CD4-positive, alpha-beta memory T cell (primary cell): ENCODE measurements at places on chromosomes 13 and 19.

DNA sequence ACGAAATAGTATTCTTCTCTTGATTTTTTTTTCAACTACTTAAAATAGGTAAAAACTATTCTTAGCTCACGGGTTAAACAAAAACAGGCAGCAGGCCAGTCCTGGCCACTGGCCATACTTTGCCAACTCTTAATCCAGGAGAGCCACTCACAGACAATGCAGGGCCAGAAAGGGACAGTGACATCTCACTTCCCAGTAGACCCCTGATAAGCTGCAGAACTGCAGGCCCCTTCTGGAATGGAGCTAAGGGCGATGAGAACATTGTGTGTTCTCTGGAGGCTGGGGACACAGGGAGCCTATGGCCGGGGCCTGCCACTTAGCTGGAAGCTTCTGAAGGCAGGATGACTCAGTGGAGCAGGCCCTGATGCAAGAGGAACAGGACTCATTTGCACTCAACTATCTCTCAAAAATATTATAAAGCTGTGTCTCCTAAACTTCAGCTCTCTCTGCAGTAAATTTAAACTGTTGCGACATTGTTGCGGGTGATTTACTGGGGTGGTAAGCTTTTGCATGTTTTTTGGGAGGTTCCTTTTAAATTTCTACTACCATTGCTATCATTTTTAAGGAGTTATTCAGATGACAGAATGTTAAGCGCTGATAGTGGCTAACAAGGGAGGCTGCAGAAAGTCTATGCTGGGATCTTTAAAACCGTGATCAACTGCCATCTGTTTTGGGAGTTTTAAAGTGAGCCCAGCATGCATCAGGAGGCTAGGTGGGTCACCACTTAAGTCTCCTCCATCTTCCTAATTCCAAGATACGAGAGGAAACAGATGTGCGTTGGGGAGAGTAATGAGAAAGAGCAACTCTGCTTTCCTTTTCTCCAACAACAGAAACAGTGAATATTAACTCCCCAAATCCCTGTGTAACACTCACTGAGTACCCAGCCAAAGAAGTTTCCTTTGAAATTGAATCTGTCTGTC, 33.2 kb upstream of the KATNAL1 start:
- no peak for DNase-seq

GRCh38 chr13:109180905-109181425, 551.6 kb downstream of the MYO16 start:
- no peak for DNase-seq

DNA sequence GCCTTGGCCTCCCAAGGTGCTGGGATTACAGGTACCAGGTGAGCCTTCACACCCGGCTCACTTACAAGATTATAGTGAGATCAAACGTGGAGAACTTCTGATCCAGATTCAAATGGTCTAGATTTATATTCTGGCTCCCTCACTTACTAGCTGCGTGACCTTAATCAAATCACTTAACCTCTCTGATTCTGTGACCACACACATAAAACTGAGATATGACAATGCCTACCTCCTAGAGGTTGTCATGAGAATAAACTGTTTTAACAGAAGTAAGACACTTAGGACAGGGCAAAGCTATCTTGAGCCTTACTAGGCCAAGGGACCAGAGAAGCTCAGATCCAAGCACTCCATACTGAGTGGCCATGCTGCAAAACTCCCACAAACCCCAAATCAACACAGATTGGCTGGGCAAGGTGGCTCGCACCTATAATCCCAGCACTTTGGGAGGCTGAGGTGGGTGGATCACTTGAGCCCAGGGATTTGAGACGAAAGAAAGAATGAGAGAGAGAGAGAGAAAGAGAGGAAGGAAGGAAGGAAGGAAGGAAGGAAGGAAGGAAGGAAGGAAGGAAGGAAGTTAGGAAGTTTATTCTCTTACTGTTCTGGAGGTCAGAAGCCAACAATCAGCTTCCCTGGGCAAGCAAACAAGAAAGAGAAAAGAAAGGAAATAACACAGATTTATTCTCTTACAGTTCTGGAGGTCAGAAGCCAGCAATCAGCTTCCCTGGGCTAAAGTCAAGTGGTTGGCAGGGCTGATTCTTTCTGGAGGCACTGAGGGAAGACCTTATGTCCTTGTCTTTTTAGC, 46.1 kb upstream of the MAP3K10 start:
- DNase-seq: no peak

DNA sequence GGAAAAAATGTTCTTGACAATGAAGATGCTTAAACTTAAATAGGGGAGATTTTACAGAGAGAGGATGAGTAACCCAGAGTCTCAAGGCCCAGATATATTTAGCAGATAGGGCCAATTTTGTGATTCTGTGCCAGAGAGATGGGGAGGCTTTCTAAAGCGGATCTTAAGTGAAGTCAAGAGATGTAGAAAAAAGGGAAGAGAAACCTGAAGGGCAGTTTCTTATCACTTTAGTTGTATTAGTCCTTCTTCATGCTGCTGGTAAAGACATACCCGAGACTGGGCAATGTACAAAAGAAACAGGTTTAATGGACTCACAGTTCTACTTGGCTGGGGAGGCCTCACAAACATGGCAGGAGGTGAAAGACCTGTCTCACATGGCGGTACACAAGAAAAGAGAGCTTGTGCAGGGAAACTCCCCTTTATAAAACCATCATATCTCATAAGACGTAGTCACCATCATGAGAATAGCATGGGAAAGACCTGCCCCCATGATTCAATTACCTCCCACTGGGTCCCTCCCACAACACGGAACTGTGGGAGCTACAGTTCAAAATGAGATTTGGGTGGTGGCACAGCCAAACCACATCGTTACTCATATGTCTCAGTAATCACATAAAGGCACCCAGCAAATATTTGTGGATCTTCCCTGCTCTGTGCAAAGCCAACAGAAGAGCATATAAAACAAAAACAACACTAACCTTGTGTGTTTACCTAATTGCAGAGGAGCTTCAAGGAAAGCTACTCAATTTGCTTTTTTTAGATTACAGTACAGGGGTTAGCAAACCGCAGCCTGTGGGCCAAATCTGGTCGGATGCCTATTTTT, 102.6 kb upstream of the MYCBP2 start:
- no peak for DNase-seq

DNA sequence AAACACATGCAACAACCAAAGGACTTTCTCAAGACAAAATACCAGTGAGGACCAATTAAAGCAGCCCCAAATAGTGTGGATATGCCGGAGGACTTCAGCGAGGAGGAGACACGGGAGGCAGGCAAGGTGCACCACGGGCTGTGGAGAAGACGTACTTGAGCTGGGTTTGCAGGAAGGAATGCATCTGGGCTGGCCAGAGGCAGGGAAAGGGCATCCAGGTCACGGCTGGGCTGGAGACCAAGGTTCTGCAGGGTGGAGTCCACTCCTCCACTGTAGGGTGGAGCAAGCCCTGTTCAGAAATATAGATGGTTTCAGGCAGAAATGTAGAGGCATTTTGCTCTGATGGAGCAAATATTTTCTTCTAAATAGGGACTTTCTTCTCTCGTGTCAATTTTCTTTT, 36.6 kb upstream of the MEDAG start:
- no peak for DNase-seq

- DNase-seq: no peak
These were observed 474 bp upstream of the IFT88 start for GRCh38 chr13:20566468-20566897.

- DNase-seq: no peak
These were observed 440.0 kb downstream of the KCTD12 start for GRCh38 chr13:76446191-76446590.

DNA sequence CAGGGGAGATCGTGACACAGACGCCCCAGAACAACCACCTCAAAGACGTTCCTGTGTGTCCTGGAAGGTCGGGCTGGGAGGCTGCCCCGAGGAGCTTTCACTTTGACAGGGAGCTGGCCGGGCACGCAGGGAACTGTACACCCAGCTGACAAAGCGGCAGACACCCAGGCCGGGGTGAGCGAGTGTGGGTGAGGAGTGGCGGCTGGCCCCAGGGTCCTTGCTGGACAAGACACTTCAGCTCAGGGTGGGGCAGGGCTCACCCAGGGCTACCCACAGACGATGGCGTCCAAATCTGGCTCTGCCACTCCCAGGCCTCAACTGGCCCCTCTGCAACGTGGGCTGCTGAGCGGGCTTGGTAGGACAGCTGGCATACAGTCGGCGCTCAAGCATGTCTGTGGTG, 2.0 kb downstream of the FGF22 start:
- DNase-seq: no peak

DNA sequence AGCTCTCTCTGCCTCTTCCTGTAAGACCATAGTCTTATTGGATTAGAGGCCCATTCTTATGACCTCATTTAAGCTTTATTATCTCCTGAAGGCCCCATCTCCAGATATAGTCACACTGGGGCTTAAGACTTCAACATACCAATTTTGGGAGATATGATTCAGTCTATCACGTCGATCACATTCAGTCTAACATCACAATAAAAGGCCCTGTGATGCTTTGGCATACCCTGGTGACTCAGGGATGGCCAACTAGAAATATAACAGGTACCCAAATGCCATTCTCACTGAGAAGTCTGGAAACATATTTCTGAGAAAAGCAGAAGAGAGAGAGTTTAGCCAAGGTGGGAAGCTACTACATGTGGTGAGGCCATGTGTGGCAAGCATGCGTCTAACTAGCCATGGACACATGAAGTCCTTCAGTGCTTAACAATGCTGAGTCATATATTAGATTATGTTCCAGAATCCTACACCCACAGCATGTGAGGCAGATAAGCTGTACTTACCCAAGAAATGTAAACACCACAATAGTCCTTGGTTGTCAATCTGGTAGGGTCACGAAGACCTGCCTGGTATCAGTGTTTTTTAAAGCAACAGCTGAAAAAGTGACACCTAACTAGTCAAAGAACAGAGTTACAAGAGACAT, 485.1 kb downstream of the FOXO1 start:
- no peak for DNase-seq

- DNase-seq: no peak
These were observed 5.4 kb downstream of the ZNF8 start for GRCh38 chr19:58284199-58284598.
